ENCODE measurements at places on chromosomes 7 and 10.

DNA sequence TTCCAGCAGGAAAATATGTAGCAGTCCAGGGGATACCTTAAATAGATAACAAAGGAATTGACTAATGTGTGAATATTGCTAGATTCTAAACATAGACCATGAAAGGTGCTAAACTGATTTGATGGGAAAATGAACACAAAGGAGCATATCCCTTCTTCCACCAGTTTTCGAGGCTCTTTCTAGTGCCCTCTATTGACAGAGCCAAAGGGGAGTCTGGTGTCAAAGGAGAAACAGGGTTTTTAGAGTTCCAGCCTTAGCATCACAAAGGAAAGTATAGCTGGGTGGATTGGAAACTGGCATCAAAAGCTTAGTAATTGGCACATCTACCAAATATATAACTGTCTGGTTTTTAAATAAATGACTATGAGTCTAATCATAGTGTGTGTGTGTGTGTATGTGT lies 636.8 kb downstream of the ETV1 start:
- DNase-seq = no peak

DNA sequence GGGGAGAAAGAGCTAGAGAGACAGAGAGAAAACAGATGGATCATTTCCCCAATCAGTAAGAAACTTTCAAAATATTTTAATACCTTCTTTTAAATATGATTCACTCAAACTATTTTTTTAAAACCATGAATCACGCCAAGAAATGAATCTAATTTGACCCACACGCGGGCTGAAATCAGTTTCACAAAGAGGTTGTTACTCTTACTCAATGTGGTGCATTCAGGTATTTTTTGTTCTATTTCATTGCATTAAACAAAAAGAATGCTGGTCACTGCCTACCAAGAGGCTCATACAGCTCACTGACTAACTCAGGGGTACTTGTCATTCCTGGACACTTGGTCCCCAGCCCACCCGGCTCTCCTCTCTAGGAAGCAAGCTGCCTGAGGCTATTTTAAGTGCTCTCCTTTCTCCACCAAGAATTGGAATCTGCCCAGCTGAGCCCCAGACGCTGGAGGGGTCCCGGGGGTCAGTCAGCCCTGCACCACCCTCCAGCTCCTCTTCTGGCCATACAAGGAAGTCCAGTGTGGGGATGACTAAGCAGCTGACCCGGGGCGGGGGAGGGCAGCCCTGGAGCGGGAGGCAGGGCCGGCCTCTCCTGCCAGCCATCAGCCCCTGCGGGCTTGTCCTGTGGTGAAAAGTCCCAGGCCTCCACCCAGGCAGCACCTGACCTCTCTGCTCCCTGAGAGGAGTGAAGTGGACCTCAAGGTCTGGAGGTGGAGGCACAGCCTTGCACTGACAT lies 21.7 kb upstream of the PFKP start:
- no peak for DNase-seq

- no peak for DNase-seq
Measured at GRCh38 chr10:124450012-124450782, at the start of gene NKX1-2. Gene NKX1-2 (minus strand): TSS chr10:124450035. CDS start chr10:124449943, 92 bp downstream.

DNA sequence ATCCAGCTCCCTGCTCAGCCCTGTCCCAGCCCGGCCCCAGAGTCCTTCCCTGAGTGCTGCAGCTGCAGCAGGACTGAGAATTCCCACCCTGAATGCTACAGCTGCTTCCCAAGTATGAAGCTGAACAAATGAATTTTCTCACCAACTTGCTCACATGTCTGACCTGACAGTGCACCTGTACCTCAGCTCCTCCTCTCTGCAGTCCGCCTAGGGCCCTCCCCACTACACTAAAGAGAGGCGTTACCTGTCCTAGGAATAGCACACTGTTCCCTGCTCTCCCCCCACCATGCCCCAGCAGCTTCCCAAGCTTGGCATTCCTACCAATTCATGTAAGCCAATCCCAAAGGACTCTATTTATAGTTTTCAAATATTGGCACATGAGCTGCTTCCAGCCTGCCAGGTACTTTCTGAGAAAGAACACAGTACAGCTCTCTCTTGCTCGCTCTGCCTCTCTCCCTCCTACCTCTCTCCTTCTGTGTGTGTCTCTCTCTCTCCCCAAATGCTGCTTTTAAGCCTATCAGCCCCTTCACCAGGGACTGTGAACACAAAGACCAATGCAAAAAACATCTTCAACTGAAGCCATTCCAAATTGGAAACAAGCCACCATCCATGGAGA lies 400.1 kb downstream of the TNS3 start:
- no peak for DNase-seq

DNA sequence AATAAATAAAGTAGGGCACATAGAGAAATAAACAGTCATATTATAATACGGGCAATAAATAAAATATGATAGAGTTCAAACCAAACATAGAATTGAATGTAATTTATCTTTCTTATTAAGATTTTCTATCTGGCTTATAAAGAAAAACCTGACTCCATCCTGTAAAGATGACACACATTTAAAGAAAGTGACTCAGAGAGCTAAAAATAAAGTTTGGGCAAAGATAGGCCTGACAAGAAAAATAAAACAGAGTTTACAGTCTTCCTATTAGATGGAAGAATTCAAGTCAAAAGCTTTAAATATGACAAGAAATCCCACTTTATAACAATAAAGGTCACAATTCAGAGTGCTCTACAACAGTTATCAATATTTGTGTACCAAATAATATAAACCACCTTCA lies 580.6 kb downstream of the PHTF2 start:
- DNase-seq = no peak

- peak; percentile 89 for DNase-seq
Measured at GRCh38 chr7:24786941-24787340, 29.7 kb upstream of the GSDME start.

- no peak for DNase-seq
Measured at GRCh38 chr7:99837649-99838361, 10.0 kb downstream of the CYP3A43 start.

DNA sequence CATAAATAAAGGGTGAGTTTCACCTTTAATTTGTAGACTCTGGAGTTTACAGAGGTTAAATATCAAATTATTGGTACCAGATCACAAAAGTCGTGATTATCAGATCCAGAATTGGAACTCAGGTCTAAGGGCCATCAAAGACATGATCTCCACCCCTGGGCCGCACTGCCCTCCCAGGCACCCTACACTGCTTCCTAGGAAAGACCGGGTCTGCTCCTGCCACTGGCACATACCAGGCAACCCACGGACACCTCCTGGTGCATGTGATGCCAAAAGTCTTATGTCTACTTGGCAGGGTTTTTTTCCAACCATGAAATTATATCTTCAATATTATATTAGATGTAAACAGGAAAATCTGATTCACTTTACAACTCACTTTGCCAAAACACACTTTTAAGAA lies 452.8 kb downstream of the PTPRN2 start:
- DNase-seq = no peak

DNA sequence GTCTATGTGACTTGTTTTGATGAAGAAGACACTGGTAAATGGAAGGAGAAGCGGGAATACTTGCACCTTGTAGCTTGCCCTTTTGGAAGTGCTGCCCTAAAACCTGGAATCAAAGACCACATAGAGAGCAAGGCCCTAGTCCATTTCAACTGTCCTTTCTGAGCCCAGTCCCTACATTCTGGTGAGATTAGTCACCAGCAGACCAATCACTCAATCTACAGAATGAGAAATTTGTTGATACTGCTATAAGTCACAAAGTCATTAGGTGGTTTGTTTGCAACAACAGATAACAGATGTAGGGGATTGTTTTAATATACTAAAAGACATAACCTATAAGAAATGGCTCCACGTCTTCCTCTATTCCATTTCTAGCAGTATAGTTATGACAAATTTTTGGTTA lies 33.6 kb downstream of the WASL start:
- no peak for DNase-seq

DNA sequence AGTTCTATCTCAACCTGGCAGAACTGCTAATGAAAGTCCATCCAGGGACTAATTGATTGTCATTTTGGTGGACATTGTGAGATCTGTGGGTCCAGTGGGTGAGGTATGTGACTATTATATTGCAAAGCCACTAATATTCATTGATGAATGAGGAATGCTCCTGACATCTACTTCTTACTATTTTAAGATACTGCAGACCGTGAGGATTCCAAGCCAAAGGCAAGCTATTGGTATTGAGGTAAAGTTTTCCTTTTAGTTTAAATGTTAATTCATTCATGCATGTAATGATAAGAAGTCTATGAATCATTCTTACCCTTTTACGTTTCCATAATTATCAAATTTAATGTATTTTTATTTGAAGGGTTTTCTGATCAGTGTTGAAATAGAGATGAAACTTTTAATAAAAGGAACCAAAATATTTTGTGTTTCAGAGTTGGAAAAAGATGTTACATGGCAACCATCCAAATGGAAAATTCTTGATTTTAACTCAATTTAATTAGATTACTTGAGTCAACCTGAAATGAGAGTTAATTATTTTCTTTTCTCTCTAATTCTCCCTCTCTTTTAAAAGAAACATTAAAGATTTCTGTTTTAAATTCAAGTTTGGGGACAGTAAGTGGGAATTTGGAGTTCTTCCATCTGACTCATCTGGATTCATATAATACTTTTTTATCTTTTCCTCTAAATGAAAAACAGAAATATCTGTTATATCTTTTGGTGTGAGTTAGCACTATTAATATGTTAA lies 39.6 kb downstream of the NUP205 start:
- no peak for DNase-seq

DNA sequence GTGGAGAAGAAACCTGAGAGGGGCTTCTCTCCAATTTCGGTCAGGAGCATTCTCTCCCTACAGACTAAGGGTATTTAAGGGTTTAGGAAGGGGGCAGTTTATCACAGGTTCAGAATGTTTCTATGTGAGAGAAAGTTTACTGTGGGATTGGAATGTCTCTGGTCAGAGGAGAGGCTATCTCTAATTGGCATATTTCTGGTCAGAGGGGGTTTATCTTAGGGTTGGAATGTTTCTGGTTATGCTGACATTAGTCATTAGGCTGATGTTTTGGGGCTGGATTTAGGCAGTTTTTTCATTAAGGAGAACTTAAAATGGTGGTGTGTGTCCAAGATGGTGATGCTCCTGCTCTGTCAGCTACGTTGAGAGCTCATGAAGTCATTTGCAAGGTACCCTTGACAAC lies 758.0 kb downstream of the TYW1 start:
- DNase-seq = peak; percentile 28

DNA sequence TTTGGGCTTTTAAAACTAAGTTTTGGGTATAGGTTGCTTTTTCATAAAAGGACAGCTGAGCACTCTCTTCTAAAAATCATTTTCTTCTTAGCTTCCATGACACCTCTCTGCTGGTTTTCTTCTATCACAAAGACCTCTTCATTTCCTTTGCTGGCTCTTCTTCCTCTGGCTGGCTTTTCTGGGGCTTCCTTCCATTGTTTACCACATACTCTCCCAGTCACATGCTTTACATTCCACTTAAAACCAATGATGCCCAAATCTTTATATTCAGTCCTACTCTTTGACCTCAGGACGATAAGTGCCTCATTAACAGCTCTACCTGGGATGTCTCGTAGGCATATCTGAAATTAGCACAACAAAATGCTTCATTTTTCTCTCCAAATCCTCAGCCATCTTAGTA lies 26.8 kb downstream of the FAM133B start:
- DNase-seq = no peak

DNA sequence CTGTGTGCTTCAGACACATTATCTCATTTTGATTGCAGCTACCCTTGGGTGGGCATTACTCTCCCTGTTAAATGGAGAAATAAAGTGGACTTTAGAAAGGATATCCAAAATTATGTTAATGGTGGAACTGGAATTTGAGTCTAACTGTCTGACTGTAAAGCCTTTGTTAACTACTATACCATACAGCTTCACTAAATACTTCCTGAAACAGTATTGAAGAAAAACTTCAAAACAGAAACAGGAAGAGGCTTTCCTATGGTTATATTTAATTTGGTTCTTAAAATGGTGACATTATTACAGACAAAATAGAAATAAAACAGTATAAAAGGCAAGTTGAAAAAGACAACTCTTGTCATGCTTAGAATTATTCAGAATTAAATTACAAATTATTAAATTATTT lies 25.0 kb downstream of the SPAG6 start:
- DNase-seq = no peak

- no peak for DNase-seq
Measured at GRCh38 chr7:153698046-153698445, 354.2 kb upstream of the DPP6 start.
